ENCODE measurements at places on chromosomes 5 and 9.

GRCh38 chr5:130978475-130978874, 186.6 kb downstream of the HINT1 start:
- DNase-seq: no peak

- no peak for DNase-seq
Observed at GRCh38 chr9:126347093-126347492, 20.5 kb downstream of the MVB12B start.

GRCh38 chr9:79917421-79917820, 345.7 kb downstream of the TLE4 start:
- DNase-seq: no peak

GRCh38 chr5:148466236-148466580, 82.5 kb downstream of the FBXO38 start:
- no peak for DNase-seq

- DNase-seq: no peak
Observed at GRCh38 chr5:1732945-1733344, 66.7 kb downstream of the MRPL36 start.

- DNase-seq: no peak
Observed at GRCh38 chr9:68817079-68817875, 112.2 kb downstream of the PIP5K1B start.
